C1 segment of cervical spinal cord (tissue), 14 donors: ENCODE measurements at places on chromosomes 16 and 17.
A peak's percentile ranks its signal among the peaks of the same experiment; 100 is the strongest.

DNA sequence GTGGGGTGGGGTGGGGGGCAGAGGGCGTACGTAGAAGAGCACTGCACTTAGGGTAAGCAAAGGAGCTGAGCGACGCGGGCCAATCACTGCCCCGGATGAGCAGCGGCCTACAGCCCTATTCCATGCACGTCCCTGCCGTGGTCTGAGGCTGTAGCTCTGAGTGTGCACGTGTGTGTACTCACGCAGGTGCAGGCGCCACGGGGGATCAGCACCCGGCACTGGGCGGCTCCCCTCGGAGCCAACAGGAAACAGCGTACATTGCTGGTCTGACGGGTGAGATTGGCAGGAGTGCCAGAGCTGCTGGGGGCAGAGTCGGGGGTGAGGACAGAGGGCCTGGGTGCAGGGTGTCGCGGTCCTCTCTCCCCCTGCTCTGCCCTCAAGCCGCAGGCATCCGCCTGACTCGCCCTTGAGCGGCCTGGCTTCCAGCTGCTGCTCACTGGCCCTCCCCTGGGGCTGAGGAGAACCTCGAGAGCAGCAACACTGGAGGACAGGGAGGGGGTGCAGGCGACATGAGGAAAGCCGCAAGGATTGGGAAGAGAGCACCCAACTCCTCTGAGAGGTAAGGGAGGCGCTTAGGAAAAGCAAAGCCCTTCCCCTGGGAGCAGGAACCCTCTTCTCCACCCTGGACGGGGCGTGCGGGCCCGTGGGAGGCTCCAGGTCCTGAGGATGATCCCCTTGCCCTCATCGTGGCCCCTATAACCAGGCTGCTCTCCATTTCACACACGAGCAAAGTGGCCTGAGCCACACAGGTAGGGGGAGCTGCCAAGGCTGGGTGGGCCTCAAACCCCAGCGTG is 57.8 kb downstream of the ENGASE start:
- no peak for DNase-seq

DNA sequence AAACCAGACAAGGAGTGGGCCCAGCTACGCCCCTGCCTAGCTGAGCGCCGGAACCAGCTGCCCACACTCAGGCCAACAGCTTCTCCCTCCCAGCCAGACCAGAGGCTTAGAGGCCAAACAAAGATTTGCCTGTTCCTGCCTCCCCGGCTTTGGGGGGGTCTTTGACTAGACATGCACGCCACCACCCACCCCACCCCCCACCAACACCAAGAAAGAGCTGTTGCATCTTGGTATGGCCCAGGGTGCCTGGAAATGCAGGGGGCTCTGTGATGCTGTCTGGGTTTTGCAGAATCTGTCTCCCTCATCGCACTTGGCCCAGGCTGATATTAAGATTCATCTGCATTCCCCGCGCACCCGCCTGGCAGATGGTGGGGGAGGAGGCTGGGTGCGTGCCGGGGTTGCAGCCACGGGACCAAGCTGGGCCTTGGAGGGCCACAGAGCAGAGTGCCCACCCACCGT is 1.3 kb upstream of the NXPH3 start:
- no peak for DNase-seq

- DNase-seq = no peak
These were observed 48.5 kb downstream of the B9D1 start for GRCh38 chr17:19313746-19314651.

DNA sequence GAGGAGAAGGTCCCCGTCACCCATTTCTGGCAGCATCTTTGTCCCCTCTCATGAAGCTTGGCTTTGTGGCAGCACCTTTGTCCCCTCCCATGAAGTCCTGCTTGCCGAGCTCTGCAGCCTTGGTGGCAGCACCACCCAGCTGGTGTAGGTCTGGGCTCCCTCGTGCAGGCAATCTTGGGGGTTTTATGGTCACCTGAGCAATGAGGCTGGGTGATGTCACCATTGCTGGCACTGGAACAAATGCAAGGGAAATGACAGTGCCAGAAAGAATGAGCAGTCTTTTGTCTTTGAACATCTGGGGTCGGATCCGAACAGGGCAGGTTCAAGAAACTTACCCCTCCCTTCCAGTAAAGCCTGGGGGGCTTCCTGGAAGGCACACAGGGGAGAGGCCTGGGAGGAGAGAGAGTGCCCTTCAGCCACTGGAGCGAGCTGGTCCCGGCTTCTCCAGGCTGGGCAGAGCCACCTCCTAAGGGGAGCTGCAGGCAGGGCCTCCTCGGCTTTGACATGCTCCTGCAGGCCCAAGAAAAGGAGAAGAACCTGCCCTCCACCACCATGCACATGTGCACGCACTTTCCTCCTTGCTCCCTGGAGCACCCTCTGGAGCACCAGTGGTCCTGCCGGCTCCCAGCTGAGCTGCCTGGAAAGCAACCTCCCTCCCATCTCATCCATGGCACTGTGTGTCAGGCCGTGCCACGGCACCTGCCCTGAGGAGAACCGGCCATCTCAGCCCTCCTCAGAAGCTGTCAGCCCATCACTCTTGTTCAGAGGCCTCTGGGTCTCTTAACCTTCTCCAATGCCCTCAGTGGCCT is 16.0 kb downstream of the BTBD17 start:
- no peak for DNase-seq

DNA sequence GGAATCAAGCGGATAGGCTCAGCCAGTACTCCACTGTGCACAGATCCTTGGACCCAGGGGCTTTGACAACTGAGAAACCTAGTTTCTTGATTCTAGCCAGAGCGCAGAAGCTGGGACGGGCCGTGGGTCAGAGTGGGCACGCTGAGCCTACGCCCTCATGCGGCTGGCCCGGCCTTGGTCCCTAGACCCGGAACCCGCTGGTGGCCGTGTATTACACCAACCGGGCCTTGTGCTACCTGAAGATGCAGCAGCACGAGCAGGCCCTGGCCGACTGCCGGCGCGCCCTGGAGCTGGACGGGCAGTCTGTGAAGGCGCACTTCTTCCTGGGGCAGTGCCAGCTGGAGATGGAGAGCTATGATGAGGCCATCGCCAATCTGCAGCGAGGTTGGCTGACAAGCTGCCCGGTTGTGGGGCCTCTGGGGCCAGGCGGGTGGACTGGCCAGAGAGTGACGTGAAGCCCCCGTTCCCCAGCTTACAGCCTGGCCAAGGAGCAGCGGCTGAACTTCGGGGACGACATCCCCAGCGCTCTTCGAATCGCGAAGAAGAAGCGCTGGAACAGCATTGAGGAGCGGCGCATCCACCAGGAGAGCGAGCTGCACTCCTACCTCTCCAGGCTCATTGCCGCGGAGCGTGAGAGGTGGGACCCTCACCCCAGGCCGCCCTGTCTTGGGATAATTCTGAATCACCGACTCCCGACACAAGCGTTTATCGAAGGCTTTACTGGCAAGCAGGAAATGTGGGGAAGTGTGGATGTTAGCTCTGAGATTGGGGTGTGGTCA is 946 bp downstream of the STUB1 start:
- DNase-seq = no peak

GRCh38 chr17:66549311-66549704 is 246.9 kb downstream of the PRKCA start:
- DNase-seq = no peak

- no peak for DNase-seq
These were observed 55.9 kb downstream of the CDK12 start for GRCh38 chr17:39517224-39517623.

DNA sequence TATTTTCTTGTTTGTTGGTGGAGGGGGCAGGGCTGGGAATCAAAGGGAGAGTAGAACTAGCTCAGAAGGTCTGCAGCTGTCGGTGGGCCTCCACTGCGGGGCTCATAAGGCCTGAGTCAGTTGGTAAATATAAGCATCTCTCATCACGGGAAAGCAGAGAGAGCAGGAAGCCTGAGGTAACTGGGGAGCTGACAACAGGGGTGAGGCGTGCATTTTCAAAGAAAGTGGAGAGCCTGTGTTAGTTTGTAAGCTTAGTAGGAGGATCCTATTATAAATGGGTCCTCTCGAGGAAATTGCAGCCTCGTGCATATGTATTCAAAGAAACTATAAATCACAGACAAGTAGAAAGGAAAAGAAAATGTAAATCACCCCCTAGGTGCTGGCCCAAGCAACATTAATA is 221.0 kb upstream of the CDH13 start:
- DNase-seq = no peak

- DNase-seq = no peak
These were observed 25.8 kb downstream of the TTYH2 start for GRCh38 chr17:74239172-74239571.

GRCh38 chr17:1626333-1626732 is 2.3 kb downstream of the SLC43A2 start:
- DNase-seq = no peak

GRCh38 chr17:47275245-47275984 is 21.8 kb downstream of the ITGB3 start:
- DNase-seq = no peak

- peak; percentile 17 for DNase-seq
These were observed 95.0 kb downstream of the RAB11FIP4 start for GRCh38 chr17:31486351-31487062.

GRCh38 chr16:53290520-53290919 is 143.8 kb upstream of the RBL2 start:
- no peak for DNase-seq

GRCh38 chr17:81295676-81296381 is 722 bp upstream of the SLC38A10 start:
- DNase-seq = no peak

DNA sequence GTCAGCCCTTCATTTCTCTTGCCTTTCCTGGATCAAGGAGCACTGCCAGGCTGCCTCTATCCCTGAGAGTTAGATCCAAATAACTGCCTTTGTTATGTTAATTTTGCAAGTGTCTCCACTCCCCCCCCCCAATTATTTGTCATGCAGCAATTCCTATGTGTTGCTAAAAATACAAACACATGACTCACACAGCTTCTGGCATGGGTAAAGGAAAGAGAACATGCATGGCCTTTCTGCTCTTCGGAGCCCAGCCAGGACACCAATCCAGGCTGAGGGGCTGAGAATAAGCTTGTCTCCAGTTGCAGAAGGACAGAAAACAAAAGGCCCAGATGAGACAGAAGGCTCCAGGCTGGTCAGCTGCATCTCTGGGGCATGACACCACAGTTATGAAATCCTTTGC is 148.0 kb upstream of the TNRC6C start:
- DNase-seq = no peak

DNA sequence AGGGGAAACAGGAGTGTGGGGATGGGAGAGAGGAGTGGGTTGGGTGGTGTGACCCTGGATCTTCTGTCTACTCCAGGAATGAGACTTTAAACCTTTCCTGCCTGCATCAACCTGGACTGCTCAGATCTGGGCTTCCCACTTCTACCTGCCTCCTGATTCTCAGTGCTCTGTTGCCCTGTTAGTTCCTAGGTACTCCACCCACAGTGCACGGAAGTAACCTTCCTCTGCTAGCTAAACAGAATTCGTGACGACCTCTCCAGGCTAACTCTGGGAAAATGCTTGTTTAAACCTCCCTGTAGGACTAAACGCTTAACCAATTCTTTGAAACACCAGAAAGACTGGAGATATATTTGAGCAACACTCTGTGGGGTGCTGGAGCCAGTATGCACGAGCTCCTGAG is 83.4 kb upstream of the CLEC3A start:
- DNase-seq = no peak

DNA sequence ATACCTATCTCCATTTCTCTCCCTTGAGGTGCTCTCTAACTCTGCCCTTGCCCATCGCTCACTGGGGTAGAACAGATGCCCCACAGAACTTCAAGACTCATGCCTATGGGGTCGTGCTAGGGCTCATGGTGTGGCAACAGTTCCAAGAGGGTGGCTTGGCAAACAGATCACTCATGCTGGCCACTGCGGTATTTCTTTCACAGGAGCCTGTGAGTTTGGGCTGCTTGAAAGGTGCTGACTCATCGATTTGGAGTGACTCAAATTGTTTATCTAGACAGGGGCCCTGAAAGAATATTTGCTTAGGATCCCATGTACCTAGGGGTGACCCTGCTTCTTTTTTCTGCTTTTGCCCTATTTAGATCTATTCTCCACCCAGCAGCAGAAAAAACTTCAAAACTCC is 69.9 kb downstream of the IRX5 start:
- no peak for DNase-seq

- no peak for DNase-seq
These were observed 151.8 kb downstream of the BANP start for GRCh38 chr16:88103011-88103410.

DNA sequence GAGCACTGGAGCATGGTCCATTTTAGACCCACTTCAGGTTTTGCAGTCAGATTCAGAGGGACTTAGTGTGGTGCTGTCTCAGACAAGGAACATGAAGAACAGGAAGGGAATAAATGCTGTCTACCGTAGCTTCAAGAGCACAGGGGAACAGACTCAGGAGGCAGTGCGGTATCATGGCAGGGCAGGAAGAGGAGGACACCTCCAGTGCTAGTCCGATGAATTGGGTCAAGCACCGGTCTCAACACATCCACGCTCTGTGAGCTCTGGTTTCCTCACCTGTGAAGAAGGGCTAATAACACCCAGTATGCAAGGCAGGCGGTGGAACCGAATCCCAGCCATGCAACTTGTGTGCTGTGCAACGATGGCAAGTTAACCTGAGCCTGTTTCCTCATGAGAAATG is 3.6 kb upstream of the ANKFY1 start:
- DNase-seq = no peak

GRCh38 chr17:44906010-44906646 is 6.9 kb upstream of the EFTUD2 start:
- DNase-seq = peak; percentile 22

- DNase-seq = no peak
These were observed 35.3 kb downstream of the ADGRG5 start for GRCh38 chr16:57577691-57578224.

GRCh38 chr17:81049372-81049911 is 14.5 kb downstream of the BAIAP2 start:
- no peak for DNase-seq

DNA sequence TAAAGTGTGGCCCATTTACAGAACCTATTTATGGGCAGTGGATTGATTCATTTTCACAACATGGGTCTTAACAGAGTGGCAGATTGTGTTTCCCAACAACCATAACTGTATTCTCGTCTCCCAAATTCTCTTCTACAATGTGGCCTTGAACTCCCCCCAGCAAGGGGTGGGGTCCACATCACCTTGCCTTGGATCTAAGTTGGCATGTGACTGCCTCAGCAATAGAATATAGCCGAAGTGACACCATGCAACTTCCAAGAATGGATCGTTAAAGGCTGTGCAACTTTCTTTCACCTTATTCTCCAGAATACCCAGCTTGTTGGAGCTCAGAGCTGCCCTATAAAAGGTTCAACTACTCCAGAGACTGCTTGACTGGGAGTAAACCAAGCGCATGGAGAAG is 72.0 kb upstream of the CDH5 start:
- DNase-seq = no peak

DNA sequence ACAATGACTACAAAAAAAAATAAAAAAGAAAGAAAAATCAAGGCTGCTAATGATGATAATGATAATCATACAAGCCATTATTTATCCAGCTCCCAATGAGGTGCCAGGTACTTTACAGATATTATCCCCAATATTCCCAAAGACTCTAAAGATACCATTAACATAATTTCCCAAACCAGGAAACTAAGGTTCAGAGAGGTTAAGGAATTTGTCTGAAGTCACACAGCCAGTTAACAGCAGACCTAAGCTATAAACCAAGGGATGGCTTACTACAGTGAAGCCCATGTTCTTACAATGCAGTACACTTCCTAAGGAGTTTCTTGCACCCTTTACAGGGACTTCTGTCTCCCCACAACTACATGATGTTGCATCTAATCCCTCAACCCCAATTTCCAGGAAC is 45.7 kb upstream of the CDH5 start:
- no peak for DNase-seq
